Activated CD4-positive, alpha-beta T cell treated with anti-CD3 and anti-CD28 coated beads for 36 hours (primary cell): ENCODE measurements at places on chromosomes 4 and X.

DNA sequence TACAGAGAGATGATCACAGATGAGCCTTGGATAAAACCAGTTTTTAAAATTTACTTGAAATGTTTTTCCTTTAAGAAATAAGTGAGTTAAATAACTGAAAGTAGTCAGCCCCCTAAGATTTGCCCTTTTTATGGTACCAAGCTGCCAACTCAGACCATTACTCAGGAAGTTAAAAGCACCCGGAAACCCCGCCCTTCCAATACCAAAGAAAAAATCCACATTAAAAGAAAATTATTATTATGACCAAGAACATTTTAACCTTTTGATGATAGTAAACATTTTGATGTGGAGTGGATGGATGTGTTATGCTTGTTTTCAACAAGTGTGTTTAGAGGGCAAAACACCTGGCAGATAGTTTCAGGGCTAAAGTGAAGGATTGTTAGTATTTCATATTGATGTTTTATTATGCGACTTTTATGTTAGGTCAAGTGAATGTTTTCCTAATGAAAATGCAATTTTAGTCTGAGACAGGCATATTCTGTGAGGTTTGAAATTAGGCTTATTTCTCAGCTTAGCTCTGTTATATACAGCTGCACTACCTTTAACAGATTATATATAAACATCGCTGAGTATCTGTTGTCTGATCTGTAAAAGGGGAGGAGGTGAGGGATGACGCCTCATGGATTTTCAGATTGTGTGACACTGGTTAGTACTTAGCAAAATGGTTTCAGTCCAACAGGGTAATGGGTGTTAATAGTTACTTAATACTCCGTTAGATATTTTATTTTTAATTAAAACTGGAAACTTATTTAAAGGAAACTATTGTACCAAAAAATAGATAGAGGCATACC is 89.0 kb downstream of the KDM6A start:
- DNase-seq = no peak

- DNase-seq = no peak
Observed at GRCh38 chr4:151917145-151917734, 156.4 kb upstream of the GATB start.

DNA sequence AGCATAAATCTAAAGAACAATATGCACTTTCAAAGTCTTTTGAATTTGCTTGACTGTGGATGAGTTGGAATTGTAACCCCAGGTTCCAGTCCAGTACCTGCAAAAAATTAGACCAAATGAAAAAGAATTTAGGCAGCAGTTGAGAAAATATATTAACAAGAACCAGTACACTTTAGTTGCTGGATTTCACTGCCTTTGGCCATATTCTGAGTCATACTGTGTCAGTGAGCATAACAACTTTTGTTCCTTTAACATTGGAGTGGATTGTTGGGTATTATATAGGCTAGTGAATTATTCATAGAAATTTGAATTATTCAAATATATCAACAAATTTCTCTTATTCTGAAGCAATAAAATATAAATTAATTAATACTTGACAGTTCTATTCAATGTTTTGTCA is 101.5 kb upstream of the SMAD1 start:
- DNase-seq = no peak

- no peak for DNase-seq
Observed at GRCh38 chrX:73668779-73669178, 105.8 kb downstream of the CHIC1 start.

DNA sequence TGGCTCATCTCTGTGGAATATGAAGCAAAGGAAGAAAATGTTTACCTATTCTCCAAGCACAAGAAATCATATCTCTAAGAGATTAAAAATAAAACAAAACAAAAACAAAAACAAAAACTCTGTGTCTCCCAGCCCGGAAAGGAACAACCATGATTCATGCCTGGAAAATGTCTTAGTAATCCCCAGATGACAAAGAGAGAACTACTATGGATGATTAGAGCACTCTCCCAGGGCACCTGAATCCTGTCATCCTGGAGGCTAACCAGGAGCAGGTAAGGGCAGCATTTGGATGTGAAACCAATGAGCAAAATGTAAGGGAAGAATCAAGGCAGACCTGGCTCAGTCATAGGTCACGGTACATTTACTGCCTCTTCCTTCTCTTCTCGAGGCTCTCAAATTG is 1.7 kb upstream of the AKAP4 start:
- no peak for DNase-seq

GRCh38 chr4:27214010-27214409 is 353.4 kb downstream of the STIM2 start:
- DNase-seq = no peak

DNA sequence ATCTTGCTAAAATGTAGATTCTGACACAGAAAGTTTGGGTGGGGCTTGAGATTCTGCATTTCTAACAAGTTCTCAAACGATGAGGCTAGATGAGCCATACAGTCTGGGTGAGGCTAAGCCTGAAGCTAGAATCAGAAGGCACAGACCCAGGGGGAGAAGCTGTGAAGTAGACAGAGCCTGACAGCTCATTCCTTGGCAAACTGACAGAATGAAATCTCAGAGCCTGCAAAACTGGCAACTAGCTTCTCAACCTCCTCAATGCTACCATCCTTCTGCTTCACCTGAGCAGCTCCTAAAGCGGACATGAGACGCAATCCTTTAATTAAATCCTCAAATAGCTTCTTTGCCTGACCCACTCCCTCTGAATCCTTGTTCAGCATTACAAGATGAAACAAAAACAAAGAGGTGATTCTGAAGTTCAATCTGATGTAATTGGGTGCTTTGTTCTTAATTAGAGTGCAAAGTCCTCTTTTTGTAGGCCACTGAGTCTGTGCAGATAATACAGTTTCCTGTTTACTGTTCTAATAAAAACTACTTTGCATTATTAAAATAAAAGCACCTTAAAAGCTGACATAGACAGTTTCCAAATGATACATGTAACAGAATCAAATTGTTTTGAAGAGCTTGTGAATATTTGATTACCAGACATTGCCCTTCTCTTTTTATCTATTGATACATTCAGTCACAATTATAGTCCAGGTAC is 71.0 kb upstream of the BMP2K start:
- DNase-seq = no peak

- DNase-seq = no peak
Observed at GRCh38 chr4:27398631-27399310, 538.1 kb downstream of the STIM2 start.

DNA sequence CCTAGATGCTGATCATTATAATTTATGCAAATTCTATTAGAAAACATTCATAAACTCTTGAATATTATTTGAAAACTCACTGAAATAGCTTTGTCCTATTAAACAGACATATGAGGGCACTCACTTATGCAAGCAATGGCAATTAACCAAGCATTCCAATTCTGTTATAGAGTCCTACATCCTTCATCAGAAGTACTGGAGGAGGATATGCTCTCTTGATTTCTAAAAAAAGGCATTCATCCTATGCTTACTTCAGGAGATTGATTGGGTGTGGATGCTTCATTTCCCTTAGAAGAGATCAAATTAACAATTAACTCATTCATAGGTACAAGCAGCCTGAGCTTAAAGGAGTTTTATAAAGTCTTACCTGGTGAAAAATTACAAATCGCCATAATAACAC is 1317.2 kb downstream of the PCDH7 start:
- no peak for DNase-seq
